ENCODE measurements at places on chromosomes 11 and 22. TPM values are rescaled to one million over a fixed set of nuclear protein-coding genes. Genes with fewer than 3 reads are reported as not detected.
A peak's percentile ranks its signal among the peaks of the same experiment; 100 is the strongest.

Gene PIM3
- total RNA-seq, result 39.9 TPM

DNA sequence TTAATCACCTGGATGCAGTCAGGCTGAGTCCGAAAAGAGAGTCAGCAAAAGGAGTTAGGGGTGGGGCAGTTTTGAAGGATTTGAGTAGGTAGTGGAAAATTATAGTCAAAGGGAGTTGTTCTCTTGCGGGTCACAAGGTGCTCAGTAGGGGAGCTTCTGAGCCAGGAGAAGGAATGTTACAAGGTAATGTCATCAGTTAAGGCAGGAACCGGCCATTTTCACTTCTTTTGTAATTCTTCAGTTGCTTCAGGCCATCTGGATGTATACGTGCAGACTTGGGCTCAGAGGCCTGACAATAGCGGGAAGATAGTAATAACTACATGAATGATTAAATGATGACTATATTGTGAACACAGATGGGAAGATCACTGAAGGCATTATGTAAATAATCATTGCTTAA lies 6.2 kb downstream of the SC5D start:
- DNase-seq, result no peak

DNA sequence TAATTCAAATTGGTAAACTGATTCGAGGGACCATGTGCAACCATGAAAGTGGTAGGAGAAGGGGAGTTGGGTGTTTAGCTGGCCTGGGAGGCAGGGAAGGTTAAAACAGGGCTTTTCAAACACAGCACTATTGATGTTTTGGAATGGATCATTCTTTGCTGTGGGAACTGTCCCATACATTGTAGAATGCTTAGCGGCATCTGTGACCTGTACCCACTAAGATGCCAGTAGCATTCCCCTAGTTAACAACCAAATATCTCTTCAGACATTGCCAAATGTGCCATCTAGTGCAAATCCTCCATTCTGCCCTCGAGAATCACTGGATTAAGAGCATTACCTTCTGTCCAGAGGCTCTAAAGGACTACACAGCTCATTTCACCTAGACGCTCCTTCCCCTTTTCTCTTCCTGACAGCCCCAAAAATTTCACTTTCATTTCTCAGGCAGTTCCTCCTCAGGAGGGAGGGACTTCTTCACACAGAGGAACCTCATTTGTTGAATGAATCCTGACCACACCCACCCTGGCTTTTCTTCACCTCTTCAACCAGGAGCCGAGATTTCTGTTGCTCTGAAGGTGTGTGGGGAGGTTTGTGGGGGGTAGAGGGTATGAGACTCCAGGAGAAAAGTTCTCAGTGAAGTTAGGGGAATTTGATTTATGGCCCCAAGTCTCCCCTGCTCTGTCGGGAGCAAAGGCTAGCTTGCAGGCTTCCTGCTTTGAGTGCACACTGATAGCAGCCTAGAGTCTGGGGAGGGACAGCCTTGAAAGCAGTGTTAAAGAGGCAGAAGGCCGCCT lies at the start of gene TRIM34:
TRIM34 (plus strand) TSS at position 513 of the 791 bp plus-strand sequence. CDS start 7,331 bp downstream, outside the sequence.
- peak; percentile 33 for DNase-seq

DNA sequence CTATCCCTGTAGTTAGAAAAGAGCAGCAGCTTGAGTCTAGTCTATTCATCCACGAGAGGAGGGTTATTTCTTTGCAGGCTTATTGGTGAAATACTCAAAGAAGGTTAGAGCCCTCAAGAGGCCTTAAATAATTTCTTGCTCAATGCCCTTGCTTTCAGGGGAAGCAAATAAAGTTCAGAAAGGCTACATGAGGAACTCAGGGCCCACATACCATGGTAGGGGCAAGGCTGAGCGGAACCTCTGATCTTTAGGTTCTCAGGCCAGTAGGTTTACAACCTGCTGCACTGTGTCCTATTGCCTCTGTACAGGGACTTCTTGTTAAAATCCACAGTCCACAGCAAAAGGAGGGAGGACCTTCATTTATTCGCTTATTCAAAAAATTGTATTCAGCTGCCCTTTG lies 101.7 kb downstream of the ADAMTS15 start:
- DNase-seq, result no peak

DNA sequence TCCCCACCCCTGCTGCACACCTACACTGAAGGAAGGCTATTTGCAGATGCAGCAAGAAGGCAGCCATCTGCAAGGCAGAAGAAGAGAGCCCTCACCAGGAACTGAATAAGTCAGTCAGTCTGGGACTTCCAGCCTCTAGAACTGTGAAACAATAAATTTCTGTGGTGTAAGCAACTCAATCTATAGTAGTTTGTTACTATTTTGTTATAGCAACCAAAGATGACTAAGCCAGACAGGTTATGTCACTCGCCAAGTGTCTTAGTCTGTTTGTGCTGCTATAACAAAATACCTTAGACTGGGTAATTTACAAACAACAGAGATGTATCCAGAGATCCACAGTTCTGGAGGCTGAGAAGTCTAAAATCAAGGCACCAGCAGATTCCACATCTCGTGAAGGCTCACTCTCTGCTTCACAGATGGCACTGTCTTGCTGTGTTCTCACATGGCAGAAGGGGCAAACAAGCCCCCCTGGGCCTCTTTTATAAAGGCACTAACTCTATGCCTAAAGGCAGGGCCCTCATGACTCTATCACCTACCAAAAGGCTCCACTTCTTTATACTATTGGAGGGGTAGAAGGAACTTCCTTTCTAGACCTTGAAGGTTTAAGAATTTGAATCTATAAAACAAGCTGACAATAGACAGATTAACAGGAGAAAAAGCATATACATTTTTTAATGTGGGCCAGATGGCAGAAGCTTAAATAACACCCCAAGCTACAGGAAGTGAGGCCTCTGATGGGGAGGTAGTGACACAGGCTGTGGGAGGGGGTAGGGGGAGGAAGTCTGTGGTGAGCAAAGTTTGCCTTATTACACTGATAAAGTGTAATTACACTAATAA lies 12.3 kb downstream of the APOL6 start:
- DNase-seq, result no peak

- no peak for DNase-seq
Observed at GRCh38 chr22:42167066-42167465, 36.5 kb upstream of the CYP2D6 start.

Gene OR6T1
- not detected for total RNA-seq

- peak; percentile 59 for DNase-seq
Observed at GRCh38 chr11:77127235-77127911, 673 bp upstream of the MYO7A start.

GRCh38 chr11:10655943-10656576 lies 37.5 kb downstream of the IRAG1 start:
- no peak for DNase-seq

GRCh38 chr22:17369439-17370025 lies at the start of gene CECR2:
Gene CECR2 (plus strand): TSS chr22:17369460. CDS start chr22:17369784, 324 bp downstream.
- DNase-seq, result peak; percentile 49

Gene FOLR3
- total RNA-seq, result not detected

Gene MUC2
- 0.03 TPM for total RNA-seq

- DNase-seq, result no peak
Observed at GRCh38 chr11:19921976-19922688, 209.5 kb downstream of the NAV2 start.

Gene OR6A2
- 0.06 TPM for total RNA-seq

GRCh38 chr11:28627690-28628255 lies 519.6 kb downstream of the METTL15 start:
- DNase-seq, result no peak

DNA sequence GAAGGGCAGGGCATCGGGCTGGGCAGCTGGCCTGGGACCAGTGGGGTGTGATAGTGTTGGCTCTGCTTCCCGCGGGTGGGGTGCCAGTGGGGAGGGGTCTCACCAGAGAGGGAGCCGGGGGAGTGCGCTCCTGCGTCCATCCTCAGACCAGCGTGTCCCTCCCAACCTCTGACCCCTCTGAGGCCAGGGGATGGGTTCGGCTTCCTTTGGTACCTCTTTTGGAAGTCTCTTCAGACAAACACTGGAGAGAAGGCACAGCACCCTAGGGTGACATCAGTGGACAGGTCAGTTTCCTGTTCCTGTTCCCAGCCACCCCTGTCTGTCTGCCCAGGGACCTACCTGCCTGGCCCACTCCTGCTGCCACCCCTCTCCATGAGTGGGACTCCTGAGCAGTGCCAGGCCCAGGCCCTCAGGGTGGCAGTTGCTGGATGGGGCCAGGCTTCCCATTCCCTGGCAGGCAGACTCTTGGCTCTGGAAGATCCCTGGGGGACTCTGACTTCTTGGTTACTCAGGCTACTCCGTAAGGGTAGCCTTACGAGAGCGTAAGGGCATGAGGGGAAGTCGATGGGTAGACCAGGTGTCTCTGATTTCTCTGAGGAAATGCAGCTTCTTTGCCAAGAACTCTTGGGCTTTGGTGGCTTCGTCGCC lies 2.6 kb downstream of the TAGLN start:
- DNase-seq, result no peak

Gene HEPACAM
- 0.26 TPM for total RNA-seq

Gene CST6
- total RNA-seq, result 3.6 TPM

Gene C11orf86
- total RNA-seq, result not detected

- no peak for DNase-seq
Observed at GRCh38 chr11:85787168-85787567, 23.8 kb downstream of the SYTL2 start.

GRCh38 chr11:132094598-132094997 lies 724.2 kb downstream of the NTM start:
- no peak for DNase-seq

DNA sequence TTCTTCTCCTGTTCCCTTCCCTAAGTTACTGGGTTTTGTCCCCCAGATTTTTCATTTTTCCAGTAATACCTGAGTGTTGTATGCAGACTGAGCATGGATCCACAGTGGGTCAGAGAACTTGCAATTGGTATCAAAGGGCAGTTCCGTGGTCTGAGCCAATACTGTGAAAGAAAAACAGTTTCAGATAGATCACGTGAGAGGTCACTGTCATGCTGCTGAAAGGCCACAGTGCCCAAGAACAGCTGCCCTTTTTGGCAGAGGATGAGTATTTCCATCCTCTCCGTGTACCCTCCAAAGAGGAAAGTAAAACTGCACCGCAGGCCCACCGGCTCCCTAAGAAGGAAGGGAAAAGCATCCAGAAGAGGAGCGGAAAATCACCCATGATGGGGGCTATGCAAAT lies 73.0 kb upstream of the TBCEL start:
- DNase-seq, result no peak

Gene TOP3B
- 14.8 TPM for total RNA-seq

- DNase-seq, result no peak
Observed at GRCh38 chr22:27499121-27499520, 302.4 kb downstream of the MN1 start.

Gene DUSP8
- total RNA-seq, result 15.6 TPM

GRCh38 chr11:72015511-72016061 lies 16.9 kb downstream of the IL18BP start:
- DNase-seq, result no peak

DNA sequence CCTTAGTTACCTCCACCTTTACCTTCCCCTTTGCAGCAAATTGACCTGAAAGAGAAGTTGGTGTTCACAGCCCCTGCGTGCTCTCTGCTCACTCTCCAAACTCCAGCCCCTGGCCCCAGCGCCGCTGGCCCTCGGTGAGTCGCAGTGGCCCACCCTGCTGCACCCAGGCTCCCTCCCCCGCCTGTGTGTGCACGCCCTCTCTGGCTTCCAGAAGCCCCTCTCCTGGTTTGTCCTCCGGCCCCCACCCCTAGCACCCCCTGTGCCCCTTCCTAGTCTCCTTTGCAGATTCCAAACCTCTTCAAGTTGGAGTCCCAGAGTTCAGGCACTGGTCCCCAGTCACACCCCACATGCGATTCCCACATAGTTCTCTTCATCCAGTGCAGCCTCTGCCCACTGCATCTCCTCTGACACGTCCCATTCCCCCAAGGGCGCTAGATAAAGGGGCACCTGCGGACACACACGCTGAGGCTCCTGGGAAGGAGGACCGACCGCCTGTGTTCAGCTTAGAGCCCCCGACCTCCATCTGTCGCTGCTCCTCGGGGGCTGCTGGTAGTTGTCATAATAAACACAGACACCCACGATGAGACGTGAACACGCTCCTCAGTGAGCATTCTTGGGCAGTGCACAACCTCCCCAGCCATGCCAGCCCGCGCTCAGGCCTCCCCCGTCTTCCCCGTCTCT lies 1.5 kb upstream of the PHRF1 start:
- peak; percentile 66 for DNase-seq

- peak; percentile 25 for DNase-seq
Observed at GRCh38 chr22:45916515-45916914, 60.4 kb downstream of the WNT7B start.

Gene CCDC89
- total RNA-seq, result 0.59 TPM

DNA sequence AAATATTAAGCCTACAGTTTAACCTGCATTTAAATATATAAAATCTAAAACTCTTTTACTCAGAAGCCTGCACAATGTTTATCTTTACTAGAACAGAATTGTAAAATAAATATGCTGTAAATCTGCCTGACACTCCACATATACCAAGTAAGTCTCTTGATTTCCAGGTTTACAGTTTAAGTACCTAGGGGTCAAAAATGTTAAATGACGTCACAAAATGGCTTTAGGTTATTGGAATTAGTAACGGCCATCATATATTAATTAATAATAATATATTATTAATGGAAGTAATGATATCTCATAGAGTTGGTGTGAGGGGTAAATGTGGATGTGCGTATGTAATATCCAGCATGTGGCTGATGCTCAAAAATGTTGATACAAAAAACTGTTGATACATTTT lies 114.8 kb upstream of the ANO5 start:
- DNase-seq, result no peak

- no peak for DNase-seq
Observed at GRCh38 chr11:125370561-125371389, 125.3 kb downstream of the FEZ1 start.

DNA sequence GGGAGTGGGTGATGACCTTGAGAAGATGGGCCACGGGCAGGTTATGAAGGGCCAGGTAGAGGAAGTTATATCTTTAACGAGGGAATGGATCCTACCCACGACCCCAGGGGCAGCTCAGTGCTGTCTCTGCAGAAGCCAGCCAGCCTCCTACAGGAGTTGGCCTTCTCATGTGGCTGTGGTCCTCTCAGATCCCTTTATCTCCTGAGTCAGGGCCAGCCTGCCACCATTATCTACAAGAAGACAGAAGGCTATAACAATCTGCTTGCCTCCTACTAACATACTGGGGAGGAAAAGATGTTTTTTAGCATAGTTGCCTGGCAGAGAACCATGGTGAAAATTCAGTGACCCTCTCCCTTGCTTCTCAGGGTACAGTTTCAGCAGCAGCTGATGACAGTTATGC lies 7.0 kb upstream of the YWHAH start:
- no peak for DNase-seq

Measured in right cardiac atrium (tissue), 5 donors.